ENCODE measurements at places on chromosomes 12 and 14. TPM values are rescaled to one million over a fixed set of nuclear protein-coding genes. Genes with fewer than 3 reads are reported as not detected.

LYZ gene
- total RNA-seq, result 1,312 TPM

AKAP5 gene
- 1.5 TPM for total RNA-seq

MGP gene
- not detected for total RNA-seq

PSMC6 gene
- total RNA-seq, result 210 TPM

GLT1D1 gene
- not detected for total RNA-seq

PRB2 gene
- not detected for total RNA-seq

CMA1 gene
- total RNA-seq, result not detected

PTGR2 gene
- total RNA-seq, result 4.3 TPM

ACRBP gene
- total RNA-seq, result not detected

RTL1 gene
- total RNA-seq, result 0.04 TPM

CCDC196 gene
- total RNA-seq, result not detected

NTF3 gene
- total RNA-seq, result not detected

PAPOLA gene
- 103 TPM for total RNA-seq

DPPA3 gene
- total RNA-seq, result not detected

USP44 gene
- total RNA-seq, result 0.11 TPM

GPR84 gene
- not detected for total RNA-seq

DEPDC4 gene
- total RNA-seq, result 6.6 TPM

CDCA3 gene
- 56.5 TPM for total RNA-seq

CMTM5 gene
- not detected for total RNA-seq

KLRD1 gene
- total RNA-seq, result not detected

ZNF605 gene
- 6.8 TPM for total RNA-seq

SLC22A17 gene
- 0.48 TPM for total RNA-seq

- DNase-seq, result no peak
These were observed 56.9 kb downstream of the SCAF11 start for GRCh38 chr12:45933504-45933903.

DNA sequence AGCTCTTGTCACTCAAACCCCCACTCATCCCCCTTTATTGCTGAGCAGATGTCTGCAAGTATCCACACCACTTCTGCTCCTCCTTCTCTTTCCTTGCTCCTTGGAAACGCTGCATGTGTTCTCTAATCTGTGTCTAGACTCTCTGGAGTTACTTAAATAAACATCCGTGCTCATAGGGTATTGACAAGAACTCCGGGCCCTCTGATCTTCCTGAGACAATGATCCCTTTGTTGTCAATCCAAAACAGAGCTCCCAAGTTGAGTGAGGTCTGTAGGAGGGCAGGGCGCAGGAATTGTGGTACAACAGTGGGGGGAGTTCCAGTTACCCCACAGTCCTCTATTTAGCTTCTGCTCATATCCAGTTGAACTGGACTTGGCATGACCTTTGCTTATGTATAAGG, 489.0 kb downstream of the SNAPC1 start:
- DNase-seq, result peak; percentile 43

- DNase-seq, result no peak
These were observed 161.0 kb downstream of the ALX1 start for GRCh38 chr12:85441025-85441424.

GRCh38 chr12:26696048-26696612, 136.9 kb downstream of the ITPR2 start:
- no peak for DNase-seq

- DNase-seq, result no peak
These were observed 228.0 kb downstream of the NRXN3 start for GRCh38 chr14:78398216-78398615.

GRCh38 chr12:48861111-48861510, 4.6 kb downstream of the RND1 start:
- DNase-seq, result no peak

GRCh38 chr12:64522807-64523206, 70.9 kb downstream of the TBK1 start:
- DNase-seq, result no peak

DNA sequence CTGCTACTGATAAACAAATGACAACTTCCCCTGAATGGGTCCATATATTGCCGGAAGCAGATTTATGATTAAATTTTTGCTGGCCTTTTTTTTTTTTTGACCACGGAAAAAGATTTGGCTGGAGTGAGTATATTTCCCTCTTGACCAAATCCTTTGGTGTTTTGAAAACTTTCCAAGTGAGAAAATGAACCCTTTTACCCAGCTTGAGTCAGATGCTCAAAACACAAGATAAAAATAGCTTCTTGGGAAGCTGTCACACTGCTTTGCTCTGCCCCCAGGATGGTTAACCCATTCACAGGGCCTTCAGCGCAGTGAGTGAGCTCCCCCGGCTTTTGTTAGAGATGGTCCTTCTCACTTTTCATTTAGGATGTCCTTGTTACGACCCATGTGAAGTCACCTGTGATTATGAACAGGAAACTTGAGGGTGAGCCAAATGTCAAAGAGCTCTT, 224.3 kb downstream of the PELI2 start:
- no peak for DNase-seq

DNA sequence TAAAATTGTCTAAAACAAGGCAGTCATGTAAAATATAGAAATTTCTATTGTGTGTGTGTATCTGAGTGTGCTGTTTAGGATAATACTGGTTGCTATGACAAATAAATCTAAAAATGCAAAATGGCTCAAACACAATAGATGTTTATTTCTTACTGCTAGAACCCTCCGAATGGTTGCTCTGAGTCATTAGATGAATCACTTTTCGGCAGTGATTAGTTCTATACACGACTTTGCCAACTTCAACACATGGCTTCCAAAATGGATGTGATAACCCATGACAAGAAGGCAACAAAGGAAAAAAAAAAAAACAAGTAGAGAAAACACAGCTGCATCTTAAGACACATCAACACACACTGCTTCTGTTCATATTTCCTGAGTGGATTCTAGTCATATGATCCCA, 729.2 kb downstream of the AACS start:
- no peak for DNase-seq

DNA sequence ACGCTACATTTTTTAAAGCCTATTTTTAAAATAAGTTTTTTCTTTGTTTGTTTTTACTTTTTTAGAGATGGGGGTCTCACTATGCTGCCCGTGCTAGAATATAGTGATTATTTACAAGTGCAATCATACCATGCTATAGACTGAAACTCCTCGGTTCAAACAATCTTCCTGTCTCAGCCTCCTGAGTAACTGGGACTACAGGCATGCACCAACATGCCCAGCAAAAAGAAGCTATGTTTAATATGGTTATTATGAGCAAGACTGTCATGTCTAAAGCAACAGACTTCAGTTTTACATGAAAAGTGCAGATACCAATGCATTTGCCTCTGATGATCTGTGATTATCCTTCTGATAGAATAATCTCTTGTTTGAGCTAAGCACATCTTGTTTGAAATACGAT, 45.6 kb upstream of the SGPP1 start:
- DNase-seq, result no peak

- no peak for DNase-seq
These were observed 237.9 kb downstream of the DACT1 start for GRCh38 chr14:58875613-58876012.

GRCh38 chr14:64266239-64266638, 27.9 kb downstream of the ESR2 start:
- no peak for DNase-seq

GRCh38 chr14:62126879-62127478, 364.8 kb downstream of the SNAPC1 start:
- peak; percentile 27 for DNase-seq

- DNase-seq, result no peak
These were observed 72.5 kb upstream of the PARP11 start for GRCh38 chr12:3945671-3946070.

DNA sequence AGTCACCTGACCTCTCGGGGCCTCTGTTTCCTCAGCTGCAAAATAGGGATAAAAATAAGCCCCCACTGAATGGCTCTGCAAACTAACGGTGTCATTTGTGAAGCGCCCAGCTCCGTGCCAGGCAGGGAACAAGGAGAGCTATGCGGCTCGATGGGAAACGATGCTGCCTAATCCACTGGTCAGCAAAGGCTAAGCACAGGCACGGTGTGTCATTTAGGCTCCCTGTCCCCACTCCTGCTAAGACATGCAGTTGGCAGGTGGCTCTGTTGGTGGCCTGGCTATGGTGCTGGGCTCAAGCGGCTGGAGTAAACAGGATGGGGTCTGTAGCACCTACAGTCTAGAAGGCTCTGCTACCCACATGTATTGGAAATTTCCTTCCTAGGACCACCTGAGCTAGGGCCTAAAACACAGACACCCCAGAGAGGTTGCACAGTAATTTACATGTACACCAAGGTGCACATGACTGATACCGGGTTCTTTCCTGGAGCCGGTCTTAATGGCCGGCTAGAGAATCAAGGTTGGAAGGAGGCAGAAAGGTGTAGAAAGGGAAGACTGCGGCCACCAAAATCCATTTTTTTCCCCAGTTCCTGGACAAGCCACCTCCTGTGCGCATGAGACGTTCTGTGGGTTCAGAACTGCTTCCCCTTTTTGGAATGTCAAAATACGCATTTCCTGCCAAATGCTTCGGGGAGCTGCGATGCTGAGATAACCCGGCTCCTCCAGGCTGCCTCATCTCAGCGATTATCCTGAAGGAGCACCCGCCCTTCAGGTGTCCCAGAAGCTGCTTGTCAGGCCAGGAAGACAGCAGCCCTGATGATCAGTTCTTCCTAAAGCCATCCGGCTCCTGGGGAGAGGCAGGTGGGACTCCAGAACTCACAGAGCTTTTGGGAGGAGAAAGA, 1.0 kb downstream of the CACNA2D4 start:
- DNase-seq, result no peak

GRCh38 chr12:6383572-6384498, at the start of gene LTBR:
LTBR (plus strand) TSS chr12:6384162; CDS start chr12:6384359, 197 bp downstream.
- peak; percentile 83 for DNase-seq

GRCh38 chr14:63922696-63923421, 70.1 kb downstream of the SYNE2 start:
- peak; percentile 88 for DNase-seq

GRCh38 chr12:131280426-131280825, 326.7 kb downstream of the ADGRD1 start:
- no peak for DNase-seq

- no peak for DNase-seq
These were observed 149.4 kb upstream of the HIF1A start for GRCh38 chr14:61545726-61546455.

DNA sequence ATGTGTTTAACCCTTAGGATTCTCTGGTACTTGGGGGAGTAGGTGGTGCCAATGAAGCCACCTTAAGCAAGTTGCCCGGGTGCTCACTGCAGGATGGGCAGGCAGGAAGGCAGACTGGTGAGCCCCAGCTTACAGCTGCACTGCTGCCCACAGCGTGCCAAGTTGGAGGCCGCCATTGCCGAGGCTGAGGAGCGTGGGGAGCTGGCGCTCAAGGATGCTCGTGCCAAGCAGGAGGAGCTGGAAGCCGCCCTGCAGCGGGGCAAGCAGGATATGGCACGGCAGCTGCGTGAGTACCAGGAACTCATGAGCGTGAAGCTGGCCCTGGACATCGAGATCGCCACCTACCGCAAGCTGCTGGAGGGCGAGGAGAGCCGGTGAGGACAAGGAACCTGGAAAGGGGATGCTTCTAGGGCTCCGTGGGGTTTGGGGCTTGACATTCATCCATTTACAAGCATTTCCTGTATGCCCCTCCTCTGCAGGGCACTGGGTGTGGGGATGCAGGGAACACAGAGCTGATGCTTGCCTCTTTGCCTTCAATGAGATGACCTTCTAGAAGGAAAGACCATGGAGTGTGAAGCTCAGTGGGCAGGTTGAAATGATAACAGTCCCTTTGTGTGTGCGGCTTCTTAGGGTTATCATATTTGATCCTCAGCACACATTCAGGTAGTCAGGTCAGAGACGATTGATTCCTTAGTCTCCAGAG, 12.4 kb downstream of the KRT7 start:
- no peak for DNase-seq

DNA sequence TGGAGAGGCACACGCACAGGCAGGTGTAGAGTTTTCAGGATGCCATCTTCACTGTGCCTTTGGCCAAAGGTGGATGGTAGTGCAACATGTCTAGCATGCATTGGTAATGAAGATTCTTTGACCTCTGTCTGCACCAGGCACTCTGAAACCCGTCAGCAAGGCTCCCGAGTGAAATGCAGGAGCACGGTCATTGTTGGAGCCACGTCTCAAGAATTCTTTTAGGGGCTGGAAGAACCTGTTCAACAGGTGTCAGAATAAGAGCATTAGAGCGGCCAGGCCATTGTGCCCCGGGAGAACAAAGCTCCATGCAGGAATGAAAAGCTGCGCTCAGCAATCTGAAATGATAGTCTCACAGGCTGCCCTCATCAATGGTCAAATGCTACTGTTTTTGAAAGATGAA, 40.2 kb upstream of the DICER1 start:
- DNase-seq, result no peak

- no peak for DNase-seq
These were observed 429.8 kb upstream of the PDE3A start for GRCh38 chr12:19938491-19938890.

DNA sequence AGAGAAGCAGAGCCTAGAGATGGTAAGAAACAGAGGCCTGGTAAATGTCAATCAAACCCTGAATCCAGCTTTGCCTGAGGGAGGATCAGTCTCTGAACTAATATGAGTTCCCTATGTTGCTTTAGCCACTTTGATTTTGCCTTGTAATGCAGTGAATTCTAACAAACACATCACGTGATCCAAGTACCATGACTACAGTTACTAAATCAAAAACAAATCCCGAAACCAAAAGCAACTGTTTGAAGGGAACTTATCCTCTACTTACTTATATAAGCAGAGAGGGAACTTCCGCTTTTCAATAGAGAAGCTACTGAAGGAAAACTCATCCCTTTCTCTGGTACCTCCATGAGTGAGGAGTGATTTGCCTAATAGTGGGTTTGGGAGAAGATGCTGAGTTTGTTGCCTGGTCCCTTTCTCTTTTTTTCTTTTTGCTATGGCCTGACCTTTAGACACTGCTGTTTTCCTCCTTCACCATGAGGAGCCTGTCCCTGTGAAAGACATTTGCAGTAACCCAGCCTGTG, 7.7 kb upstream of the PPTC7 start:
- DNase-seq, result peak; percentile 70

- DNase-seq, result no peak
These were observed 62.8 kb downstream of the PPP2R5C start for GRCh38 chr14:101824339-101824727.

DNA sequence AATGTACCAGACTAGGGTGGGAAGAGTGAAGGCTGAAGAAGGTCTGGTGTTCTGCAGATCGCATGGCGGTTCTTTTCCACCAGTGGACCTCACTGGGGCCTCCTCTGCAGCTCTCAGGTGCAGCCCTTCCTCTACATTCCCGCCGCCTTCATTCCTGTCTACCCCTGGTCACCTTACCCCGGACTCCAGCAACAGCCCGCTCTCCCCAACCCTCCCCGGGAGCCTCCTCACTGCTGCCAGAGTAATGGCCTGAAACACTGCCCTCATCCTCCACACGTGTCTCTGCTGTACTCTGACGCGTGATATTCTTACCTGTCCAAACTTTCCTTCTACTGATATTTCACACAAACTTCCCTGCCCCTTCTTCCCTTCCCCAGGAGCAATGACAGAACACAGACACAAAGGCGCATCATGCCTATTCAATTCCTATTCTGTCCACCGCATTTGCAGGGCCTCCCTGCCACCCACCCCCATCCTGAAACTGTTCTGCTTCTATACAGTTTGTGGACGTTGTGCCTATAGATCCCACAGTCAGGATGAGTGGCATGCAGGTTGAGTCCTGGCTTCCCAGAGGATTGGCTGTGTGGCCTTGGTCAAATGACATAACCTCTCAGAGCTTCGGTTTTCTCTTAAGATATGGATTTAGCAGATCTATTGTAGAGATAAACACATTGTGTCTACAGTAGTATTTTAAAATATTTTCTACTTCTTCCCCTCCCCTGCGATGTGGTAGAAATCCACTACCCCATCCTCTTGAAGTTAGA, 1.7 kb upstream of the NUAK1 start:
- DNase-seq, result no peak

GRCh38 chr12:74412606-74413230, 124.9 kb upstream of the ATXN7L3B start:
- peak; percentile 10 for DNase-seq

GRCh38 chr14:28780843-28781820, 14.5 kb downstream of the FOXG1 start:
- DNase-seq, result no peak
